SK-N-SH (cell line): ENCODE measurements at places on chromosomes 11 and 22. TPM values are rescaled to one million over a fixed set of nuclear protein-coding genes. Genes with fewer than 3 reads are reported as not detected.

- DNase-seq: no peak
- no peaks in the 10 kb centered on the region for H3K4me1 ChIP-seq
- no peak overlapping the region for H3K4me3 ChIP-seq
- H3K36me3 ChIP-seq: no peaks in the 10 kb centered on the region
- H3K27ac ChIP-seq: no peak overlapping the region
These were observed 18.7 kb downstream of the POU2F3 start for GRCh38 chr11:120258661-120259060.

DNA sequence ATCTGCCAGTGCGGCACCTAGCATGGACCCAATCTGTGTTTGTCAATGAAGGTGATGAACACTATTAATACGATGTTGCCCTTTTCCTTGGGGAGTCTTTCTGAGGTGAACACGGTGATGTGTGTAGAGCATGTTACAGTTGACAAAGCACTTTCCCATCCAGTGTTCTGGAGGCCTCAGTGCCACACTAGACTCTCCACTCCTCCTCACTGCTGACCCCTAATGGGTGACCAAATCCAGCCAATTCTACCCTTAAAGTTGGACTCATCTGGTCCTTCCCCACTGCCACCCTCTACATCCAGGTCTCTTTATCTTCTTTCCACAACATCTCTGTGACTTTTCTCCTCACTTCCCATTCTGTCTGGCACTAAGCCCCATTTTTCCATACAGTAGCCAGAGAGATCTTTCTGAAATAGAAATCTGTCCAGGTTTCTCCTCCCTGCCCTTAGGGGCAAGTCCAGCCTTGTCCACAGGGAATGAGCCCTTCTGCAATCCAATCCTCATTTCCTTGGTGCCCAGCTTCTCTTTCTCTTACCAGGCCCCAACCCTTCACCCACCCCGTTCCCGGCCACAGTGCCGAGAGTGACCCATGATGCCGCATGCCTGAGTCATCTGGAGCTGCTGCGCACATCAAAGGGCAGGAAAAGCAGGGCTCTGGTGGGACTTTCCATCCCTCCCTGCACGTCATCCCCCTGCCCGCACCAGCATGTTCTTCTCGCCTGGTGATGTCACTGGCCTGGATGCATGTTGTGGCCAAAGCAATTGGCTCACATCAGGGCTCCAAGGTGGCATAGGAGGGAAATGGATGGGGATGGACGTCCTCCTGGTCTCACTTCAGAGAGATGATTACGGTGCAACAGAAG, 64.2 kb downstream of the RASSF10 start:
- peaks cover 17% of the 10 kb centered on the region; the same call in 1 of the 2 replicates for H3K27me3 ChIP-seq
- no peaks in the 10 kb centered on the region for H3K36me3 ChIP-seq
- H3K4me3 ChIP-seq: no peak overlapping the region
- H3K27ac ChIP-seq: no peak overlapping the region
- H3K4me1 ChIP-seq: no peaks in the 10 kb centered on the region

GRCh38 chr11:78248903-78249302, 60.2 kb downstream of the USP35 start:
- peaks cover 15% of the 10 kb centered on the region for H3K4me1 ChIP-seq
- no peak overlapping the region for H3K27ac ChIP-seq
- H3K27me3 ChIP-seq: no peaks in the 10 kb centered on the region
- no peak overlapping the region for H3K4me3 ChIP-seq

FOSL1 gene
- 17.9 and 30.1 TPM in 2 replicates for polyA plus RNA-seq

- H3K4me1 ChIP-seq: no peaks in the 10 kb centered on the region
- no peak for DNase-seq
- H3K27me3 ChIP-seq: no peaks in the 10 kb centered on the region
- no peak overlapping the region for H3K27ac ChIP-seq
- H3K4me3 ChIP-seq: no peak overlapping the region
These were observed 549 bp upstream of the TCN1 start for GRCh38 chr11:59866836-59867235.

DBX1 gene
- not detected in 2 replicates for polyA plus RNA-seq

- no peak for DNase-seq
- no peaks in the 10 kb centered on the region for H3K4me1 ChIP-seq
- no peaks in the 10 kb centered on the region for H3K27me3 ChIP-seq
- no peak overlapping the region for H3K27ac ChIP-seq
- H3K36me3 ChIP-seq: no peaks in the 10 kb centered on the region
These were observed 706.8 kb upstream of the ANO3 start for GRCh38 chr11:25625094-25625493.
